Peyer's patch (tissue), 4 donors: ENCODE measurements at places on chromosomes 6 and 20.

DNA sequence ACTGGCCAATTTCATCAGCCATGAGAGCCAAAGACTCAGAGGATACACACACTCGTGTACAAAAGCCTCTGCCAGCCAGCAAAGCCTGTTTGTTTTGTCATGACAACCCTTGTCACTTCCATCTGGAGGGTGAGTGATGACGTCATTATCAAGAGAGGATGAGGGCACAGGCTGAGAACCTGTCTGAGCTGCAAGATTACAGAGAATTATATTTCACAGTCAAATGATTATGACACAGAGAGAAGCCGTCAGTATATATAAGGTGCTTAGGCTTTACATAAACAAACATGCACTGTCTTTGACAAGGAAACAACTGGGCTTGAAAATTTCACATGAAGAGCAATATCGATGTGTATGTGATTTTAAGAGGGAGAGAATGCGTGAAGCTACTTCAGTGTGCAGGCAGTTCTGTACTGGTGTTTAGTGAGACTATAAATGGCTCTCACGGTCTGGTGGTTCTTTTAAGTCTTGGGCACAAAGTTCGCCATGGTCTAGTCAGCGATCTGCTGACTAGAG lies 36.5 kb upstream of the BCLAF1 start:
- DNase-seq, result no peak

DNA sequence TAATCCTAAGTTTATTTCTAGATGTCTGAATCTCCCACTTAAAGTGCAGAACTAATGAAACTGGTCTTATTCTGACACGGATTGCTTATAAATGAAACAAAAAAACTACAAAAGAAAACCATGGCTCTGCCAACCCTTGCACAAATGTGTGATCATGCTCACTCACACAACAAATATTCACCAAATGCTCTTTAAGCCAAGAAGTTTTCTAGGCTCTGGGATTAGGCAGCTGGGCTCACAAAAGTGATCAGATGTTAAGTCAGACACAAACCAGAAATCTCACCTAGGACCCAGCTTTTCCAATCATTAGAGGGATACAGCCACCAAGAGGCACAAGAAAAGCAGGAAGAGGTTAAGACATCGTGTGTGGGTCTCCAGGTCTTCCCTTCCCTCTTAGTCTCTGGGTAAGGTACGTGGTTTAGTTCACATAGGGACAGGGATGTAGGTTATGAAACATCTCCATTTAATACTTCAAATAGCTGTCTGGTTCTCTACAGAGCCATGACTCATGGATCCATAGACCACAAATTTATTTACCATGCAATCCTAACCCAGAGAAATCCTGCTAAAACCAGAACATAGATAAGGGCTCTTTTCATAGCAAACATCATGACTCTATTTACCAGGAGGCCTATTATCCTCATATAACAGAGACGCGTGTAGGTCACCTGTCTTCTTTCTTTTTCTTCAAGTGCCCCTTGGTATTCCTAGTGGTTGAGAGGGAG lies 165.2 kb downstream of the WDR27 start:
- no peak for DNase-seq

DNA sequence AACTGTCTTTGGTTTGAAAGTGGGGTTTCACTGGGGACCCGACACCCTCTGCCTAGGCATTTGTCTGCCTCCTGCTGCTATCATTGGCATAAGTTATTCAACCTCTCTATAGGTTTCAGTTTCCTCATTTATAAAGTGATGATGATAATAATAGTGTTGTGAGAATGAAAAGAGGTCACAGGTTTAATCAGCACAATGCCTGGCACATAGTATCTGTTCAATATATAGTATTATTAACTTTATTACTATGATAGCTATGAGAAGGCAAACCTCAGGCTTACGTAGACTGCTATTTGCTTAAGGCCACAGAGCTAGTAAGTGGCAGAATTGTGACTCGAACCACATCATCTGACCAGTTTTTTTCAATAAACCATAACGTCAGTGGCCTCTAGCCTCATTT lies 256.8 kb downstream of the CDKAL1 start:
- no peak for DNase-seq

GRCh38 chr20:48107560-48107959 lies 322.3 kb upstream of the SULF2 start:
- DNase-seq, result no peak

GRCh38 chr6:75524322-75524972 lies 30.8 kb upstream of the FILIP1 start:
- no peak for DNase-seq

- no peak for DNase-seq
Observed at GRCh38 chr6:42407379-42407778, 44.3 kb downstream of the TRERF1 start.

DNA sequence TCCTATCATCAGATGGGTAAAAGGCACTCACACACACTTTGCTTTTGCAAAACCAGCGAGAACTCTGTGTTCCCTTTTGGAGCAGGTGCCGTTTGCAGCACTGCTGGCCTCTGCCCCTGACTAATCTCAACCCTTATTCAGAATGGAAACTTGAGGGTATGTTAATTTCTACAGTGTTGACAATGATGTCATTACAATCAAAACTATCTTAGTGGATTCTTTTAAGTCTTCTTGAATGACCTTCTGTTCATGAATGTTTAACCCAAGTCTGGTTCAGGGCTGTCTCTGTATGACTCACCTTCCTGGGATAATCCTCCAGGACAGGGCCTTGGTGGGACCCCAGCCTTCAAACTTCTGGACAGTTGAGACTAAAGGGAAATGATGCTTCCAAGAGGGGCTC lies 197.9 kb downstream of the CDH4 start:
- DNase-seq, result no peak

DNA sequence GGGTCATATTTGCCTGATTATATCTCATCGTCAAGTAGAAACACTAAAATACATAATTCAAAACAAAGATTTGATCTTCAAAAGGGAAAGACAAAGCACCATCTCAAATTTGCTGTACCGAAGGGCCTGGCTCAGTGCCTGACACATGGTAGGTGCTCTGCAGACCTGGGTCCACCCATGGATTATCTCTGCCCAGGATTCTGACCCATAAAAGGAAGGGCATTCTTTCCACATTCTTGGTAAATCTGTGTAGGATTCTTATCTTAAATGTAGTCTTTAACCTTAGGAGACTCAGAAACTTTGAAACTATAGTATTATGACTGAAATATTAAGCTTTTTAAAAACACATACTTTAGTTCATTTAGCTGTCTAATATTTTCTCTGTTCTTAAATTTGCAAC lies 274.1 kb upstream of the FLRT3 start:
- no peak for DNase-seq

GRCh38 chr6:1396952-1397868 lies 7.8 kb downstream of the FOXF2 start:
- DNase-seq, result peak; percentile 58

GRCh38 chr6:107132330-107132954 lies 17.1 kb upstream of the BEND3 start:
- DNase-seq, result peak; percentile 26

DNA sequence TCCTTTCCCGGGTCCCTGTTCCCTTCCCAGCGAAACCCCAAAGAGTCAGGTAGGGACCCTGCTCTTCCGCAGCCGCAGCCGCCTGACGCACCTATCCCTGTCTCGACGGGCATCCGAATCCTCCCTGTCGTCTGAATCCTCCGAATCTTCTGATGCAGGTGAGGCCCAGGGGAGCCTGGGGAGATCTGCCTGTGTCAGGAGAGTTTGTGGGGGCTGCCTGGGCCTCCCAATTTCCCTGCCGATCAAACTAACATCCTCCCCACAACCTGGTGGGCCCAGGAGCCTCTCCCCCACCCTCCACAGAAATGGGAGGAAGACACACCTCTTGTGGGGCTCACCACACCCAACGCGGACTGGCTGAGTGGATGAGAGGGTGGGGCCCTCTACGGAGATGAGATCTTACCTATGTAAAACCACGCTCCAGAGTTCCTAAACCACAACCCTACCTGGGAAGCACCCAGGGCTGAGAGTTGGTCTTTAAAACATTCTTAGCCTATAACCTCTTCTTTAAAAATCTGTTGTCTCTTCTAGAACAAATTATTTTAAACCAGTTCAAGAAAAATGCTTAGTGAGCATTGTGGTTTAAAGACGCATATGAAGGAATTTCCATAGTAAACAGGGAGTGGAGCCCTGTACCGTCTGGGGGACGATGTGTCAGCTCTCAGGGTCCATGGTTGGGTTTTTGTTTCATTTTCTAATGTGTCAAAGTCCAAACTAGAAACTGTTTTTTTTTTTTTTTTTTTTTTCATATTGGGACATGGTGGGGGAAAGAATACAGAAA lies 1.7 kb downstream of the CDC25B start:
- no peak for DNase-seq

- no peak for DNase-seq
Observed at GRCh38 chr20:8454137-8454712, 322.2 kb downstream of the PLCB1 start.

- no peak for DNase-seq
Observed at GRCh38 chr20:53534037-53534436, 59.6 kb downstream of the ZNF217 start.
